Ovary (tissue), 10 donors: ENCODE measurements at places on chromosomes 16 and 17.
A peak's percentile ranks its signal among the peaks of the same experiment; 100 is the strongest.

GRCh38 chr17:9820448-9820847 is 1.4 kb downstream of the GSG1L2 start:
- H3K36me3 ChIP-seq: no peaks in the 10 kb centered on the region
- no peak overlapping the region for H3K4me3 ChIP-seq
- no peak for DNase-seq

DNA sequence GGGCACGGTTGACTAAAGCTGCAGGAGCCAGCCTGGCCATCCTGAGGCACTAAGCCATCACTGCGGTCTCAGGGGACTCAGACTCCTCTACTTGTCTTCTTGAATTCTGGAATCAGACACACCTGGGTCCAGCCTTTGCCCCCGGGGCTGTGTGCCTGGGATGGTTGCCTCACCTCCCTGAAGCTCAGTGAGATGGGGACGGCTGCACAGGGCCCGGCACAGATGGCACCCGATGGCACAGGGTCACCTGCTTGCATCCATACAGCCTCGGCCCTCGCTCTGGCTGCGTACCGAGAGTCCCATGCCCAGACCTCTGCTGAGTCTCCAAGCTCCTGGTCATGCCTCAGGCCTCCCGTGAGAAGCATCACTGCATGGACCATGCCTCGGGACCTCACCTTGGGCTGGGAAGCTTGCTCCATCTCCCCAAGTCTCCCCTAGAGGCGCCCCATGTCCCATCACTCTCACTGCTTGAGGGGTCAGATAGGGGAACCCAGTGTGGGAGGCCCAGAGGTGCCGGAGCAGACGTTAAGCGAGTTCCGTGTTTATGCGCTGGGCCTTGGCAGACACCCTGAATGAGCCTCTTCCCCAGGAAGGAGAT is 316.3 kb downstream of the SEC14L1 start:
- no peak overlapping the region for H3K27ac ChIP-seq
- peaks cover 4% of the 10 kb centered on the region for H3K4me1 ChIP-seq
- DNase-seq: no peak

DNA sequence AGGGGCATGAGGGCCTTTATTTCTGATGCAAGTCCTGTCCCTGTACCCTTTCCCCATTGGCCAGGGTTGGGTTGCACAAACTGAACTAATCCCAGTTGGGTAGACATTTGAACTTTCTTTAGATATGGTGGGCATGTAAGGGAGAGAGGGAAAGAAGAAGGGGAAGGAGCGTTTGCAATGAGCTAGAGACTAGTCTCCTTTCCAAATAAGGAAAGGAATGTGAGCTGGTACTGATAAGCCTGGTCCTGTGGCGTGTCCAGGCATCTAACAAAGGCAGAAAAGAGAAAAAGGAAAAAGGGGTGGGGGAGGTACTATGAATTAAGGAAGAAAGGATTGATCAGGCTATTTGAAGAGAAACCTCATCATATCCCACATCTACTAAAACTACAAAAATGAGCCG is 20.3 kb downstream of the CHMP6 start:
- no peaks in the 10 kb centered on the region for H3K36me3 ChIP-seq
- H3K27me3 ChIP-seq: no peaks in the 10 kb centered on the region
- no peaks in the 10 kb centered on the region for H3K4me1 ChIP-seq
- no peak overlapping the region for H3K27ac ChIP-seq
- no peak for DNase-seq

DNA sequence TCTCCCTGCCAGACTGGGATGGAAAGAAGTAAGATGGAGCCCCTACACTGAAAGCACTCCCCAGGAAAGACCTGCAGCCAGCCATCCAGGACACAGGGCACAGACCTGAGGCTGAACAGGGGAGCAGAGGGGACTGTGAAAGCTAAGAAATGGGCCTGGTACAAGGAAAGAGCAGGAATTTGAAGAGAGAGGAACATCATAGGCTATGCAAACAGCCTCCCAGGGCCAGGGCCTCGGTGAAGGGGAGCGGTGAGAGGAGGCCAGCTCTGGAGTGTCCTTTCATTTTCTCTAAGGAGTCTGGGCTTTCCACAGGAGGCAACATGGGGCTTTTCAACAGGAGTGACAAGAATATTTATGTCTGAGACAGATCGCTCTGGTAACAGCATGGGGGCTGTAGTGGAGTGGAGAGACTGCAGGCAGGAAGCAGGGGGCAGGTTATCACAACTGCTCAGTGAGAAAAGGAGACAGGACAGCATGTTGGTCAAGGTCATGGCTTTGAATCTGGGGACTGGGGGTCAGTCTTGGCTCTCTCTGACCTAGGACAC is 50.1 kb downstream of the TOM1L2 start:
- peaks cover 12% of the 10 kb centered on the region for H3K4me1 ChIP-seq
- no peak for DNase-seq
- no peaks in the 10 kb centered on the region for H3K36me3 ChIP-seq

GRCh38 chr17:50289278-50289677 is 15.0 kb downstream of the TMEM92 start:
- peaks cover 7% of the 10 kb centered on the region for H3K4me1 ChIP-seq
- no peaks in the 10 kb centered on the region for H3K36me3 ChIP-seq
- H3K4me3 ChIP-seq: no peak overlapping the region
- H3K27ac ChIP-seq: no peak overlapping the region

GRCh38 chr16:71894229-71894920 is 956 bp upstream of the IST1 start:
- peak overlapping the region; percentile 78 for H3K27ac ChIP-seq
- no peaks in the 10 kb centered on the region for H3K36me3 ChIP-seq
- H3K27me3 ChIP-seq: no peaks in the 10 kb centered on the region
- peak overlapping the region; percentile 72 for H3K4me3 ChIP-seq
- peaks cover 7% of the 10 kb centered on the region for H3K4me1 ChIP-seq
- DNase-seq: peak; percentile 52
